ENCODE measurements at places on chromosomes 4 and X.

- DNase-seq, result no peak
These were observed 1310.3 kb downstream of the RPA4 start for GRCh38 chrX:98194036-98194435.

DNA sequence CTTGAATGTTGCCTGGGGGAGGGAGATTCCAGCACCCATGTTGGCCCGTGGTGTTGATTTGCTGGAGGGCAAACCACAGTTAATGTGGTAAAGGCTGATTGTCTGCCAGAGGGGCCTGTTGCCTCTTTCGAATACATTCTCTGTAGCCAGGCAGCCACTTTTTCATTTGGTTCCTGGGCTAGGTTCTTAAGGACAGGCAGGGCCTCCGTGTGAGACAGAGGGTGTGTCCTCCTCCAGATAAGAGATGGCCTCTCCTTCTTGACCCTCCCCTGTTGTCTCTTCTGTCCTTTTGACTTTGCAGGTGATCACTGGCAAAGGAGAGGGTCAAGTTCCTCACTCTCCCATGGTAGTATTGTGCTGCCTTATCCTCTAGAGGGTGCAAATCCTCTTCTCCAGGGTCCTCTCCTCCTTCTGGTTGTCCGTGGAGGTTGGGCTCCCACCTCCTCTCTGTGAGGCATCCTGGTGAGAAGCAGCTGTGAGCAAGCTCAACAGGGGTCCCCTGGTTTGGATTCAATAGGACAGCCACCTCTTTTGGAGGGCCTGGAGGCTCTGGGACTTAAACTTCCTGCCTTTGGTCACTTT lies 44.9 kb downstream of the ZNF182 start:
- no peak for DNase-seq

- DNase-seq, result no peak
These were observed 414.1 kb downstream of the CENPC start for GRCh38 chr4:67131224-67131623.

DNA sequence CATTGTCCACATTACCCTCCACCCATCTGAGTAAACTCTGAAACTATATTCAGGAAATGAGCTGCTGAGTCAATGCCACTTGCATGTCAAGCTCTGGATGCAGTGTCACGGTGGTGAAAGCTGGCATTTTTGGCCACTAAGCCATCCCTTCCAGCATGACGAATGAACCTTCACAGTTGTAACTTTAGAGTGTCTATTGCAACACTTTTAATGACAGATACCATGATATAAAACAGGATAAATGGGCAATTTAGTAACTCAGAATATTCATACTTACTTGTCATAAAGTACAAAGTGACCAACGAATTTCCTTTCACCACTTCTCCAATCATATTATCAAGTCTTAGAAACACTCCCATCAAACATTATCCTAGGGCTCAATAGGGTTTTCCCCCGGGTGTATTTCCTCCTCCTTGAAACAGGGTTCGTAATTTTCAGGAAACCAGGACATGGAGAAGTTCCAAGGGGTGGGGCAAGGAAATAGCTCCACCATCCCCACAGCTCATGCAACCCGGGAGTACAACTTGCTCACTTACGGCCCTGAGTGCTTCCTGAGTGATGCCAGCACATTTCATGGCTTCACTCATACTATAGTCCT lies 73.1 kb downstream of the MTHFD2L start:
- no peak for DNase-seq

DNA sequence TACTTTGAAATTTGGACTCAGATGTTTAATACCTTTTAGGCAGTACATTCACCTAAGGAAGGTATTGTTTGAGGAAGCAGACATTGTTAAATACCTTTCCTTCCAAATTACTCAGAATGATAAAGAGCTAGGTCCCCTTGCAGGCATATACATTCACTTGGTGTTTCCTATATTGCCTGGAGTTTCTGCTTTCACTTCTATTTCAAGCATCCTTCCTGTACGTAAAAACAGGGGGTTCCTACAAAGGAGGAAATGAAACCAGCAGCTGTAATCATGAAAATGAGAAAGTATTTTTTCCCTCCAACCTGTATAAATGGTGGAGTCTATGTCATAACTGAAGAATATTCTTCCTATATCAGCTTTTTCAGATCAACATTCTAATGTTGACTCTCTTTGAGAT lies 90.4 kb upstream of the RASGEF1B start:
- no peak for DNase-seq

GRCh38 chr4:79395841-79396240 lies 12.2 kb downstream of the GK2 start:
- DNase-seq, result no peak

- DNase-seq, result no peak
These were observed 317.5 kb upstream of the GRIA3 start for GRCh38 chrX:122866532-122866931.

- DNase-seq, result no peak
These were observed 325.1 kb upstream of the IGFBP7 start for GRCh38 chr4:57435300-57435699.

DNA sequence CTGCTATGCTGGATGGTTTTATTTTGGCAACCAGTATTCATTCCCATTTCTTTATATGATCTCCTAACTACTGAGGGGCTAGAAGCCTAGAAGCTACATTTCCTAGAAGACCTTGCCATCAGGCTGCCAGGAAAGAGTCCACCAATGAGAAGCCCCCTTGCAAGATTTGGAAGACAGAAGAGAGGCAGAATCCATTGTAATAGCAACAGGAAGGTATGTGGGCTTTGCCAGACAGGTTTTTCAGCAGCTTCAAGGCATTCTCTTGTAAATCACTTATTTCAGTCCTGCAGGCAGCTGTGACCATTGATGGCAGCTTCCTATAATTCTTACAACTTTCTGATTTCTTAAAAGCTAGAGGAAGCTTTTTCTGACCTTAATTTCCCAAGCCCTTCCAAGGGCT lies 148.3 kb upstream of the NHS start:
- DNase-seq, result no peak

- DNase-seq, result no peak
These were observed 28.3 kb upstream of the CFAP299 start for GRCh38 chr4:80307183-80307735.

DNA sequence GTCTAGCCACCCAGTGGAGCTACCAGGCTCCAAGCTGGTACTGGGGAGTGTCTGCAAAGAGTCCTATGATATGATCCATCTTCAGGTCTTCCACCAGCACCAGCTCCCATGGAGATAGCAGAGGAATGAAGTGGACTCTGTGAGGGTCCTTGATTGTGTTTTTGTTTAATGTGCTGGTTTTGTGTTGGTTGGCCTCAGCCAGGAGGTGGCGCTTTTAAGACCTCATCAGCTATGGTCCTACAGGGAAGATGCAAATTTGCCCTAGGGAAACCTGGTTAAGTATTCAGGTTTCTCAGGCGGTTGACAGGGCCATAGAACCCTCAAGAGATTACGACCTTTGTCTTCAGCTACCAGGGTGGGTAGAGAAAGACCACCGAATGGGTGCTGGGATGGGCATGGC lies 1141.1 kb downstream of the STIM2 start:
- DNase-seq, result no peak

- no peak for DNase-seq
These were observed 434.8 kb upstream of the CT83 start for GRCh38 chrX:116897526-116897925.

- no peak for DNase-seq
These were observed 614.6 kb downstream of the PCDH19 start for GRCh38 chrX:99795495-99795894.

- no peak for DNase-seq
These were observed 22.1 kb downstream of the DGKK start for GRCh38 chrX:50448565-50448964.

- no peak for DNase-seq
These were observed 35.8 kb downstream of the LRP2BP start for GRCh38 chr4:185359767-185360446.

GRCh38 chr4:167114416-167114971 lies 119.8 kb downstream of the SPOCK3 start:
- DNase-seq, result no peak

DNA sequence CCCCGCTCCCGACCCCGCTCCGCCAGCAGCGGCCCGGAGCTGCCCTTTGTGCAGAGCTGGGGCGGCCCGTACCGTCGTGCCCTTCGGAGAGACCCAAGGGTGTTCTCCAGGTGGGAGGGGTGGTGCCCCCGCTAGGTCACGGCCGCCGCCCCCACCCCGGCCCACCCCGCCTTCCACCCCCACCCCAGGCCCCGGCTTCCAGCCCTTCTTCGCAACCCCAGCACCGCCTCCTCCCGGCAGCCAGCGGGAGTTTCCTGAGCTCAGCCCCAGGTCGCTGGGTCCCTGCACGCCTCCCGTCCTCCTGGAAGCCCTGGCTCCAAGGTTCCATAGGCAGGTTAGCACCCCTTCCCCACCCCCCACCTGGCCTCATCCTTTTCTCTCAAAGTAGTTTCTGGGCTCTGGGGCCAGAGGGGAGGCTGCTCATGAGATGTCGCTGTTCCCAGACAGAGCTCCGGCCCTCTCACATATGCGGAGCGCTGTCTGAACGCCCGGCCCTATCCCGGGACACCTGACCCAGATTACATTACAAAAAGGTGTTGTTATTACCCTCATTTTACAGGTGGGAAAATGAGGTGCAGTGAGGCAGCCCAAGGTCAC lies 25.2 kb upstream of the FGFR3 start:
- peak; percentile 15 for DNase-seq

DNA sequence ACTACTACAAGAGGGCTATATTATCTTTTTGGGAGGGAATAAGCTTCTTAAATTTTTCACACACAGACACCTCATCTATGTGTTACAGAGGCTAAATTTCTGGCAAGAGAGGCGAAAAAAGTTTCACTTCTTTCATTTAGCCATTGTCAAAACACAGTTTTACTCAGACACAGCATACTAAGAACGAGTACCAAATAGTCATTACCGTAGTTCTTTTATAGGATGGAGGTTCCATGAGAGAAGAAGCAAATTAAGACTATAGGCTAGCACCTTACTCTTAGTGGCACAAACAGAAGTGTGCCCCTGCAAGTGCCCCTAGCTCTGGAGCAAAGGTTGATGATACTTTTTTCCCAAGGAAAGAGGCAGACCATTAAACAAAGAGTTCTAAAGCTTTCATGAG lies 26.2 kb downstream of the UGT2B7 start:
- DNase-seq, result no peak

DNA sequence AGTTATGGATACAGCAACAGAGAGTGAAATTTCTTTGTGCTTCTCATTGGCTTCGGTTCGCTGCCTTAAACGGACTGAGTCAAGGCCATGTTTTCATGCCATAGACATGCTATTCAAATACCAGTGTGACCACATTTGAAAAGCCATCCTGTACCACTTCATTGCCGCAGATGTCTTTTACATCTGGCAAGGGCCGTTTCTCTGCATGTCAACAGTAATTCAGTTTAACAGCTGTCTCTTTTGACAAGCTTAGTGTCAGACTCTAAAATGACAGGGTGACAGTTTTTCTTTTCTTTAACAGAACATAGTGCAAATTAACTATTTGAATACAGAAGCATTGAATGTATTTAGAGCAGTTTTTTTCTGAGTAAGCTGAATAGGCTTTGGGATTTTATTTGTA lies 362.2 kb upstream of the POU3F4 start:
- DNase-seq, result no peak

DNA sequence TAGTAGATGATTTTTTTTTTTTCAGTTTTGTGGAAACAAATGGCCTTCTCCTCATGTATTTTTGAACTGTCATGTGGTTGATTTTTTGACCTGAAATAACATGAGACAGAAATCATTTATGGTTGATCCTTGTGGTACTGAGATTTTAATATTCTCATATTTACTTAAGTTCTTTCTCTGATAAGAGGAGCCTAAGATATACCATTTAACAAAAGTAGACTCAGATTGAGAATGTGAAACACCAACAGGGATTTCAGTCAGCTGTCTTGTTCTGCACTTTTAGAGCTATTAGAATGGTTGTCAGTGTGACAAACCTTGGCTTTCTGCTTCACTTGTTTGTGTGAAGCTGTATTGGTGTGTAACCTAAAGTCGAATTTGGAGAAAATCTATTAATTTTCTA lies 575.7 kb downstream of the SPOCK3 start:
- no peak for DNase-seq

DNA sequence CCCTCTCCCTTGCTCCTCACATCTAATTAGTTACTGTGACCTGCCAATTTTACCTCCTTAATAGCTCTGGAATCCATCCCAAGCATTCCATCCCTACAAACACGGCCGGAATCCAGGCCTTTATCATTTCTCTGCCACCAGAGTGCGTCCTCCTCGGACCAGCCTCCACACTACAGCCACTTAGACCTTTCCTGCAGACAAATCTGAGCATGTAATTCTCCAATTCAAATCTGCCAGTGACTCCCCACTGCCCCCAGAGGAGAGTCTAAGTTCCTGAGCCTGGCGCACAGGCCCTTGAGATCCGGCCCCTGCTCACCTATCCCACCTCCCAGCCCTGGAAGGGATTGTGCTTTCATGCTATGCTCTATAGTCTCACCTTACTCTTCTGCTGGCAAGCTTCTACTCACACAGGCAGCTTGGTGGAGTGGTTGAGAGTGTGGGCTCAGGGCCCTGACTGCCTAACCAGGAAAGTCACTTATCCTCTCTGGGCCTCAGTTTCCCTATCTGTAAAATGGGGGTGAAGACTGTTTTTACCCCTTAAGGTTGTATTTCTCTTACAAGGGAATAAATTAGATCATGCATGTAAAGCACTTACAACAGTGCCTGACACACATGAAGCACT lies 31.2 kb downstream of the PJA1 start:
- no peak for DNase-seq

- DNase-seq, result no peak
These were observed 33.0 kb downstream of the GYPB start for GRCh38 chr4:143986180-143986579.

GRCh38 chr4:7642741-7643458 lies 208.2 kb upstream of the PSAPL1 start:
- no peak for DNase-seq

DNA sequence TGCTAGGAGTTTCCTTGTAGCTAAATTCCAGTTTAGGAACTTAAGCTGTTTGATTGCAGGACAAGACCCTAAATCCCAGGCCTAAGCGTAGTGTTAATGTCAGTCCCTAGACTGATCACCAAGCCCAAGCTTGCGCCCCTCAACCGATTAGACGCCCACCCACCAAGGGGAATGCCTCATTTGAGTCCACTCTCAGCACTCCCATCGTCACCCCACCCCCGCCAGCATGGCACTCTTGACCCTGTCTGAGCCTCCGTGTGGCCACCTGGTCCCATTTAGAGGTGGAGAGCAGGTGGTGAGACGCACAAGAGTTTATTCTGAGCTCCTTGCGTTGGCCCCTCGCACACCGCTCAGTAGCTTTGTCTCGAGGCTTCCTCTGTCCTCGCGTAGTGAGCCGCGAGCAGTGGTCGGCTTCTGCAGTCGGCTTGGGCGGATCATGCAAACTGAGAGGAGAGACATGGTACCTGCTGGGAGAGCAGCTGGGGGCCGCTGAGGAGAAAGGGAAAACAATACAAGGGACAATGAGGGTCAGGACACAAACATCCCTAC lies 48.5 kb upstream of the ZNF157 start:
- no peak for DNase-seq

- DNase-seq, result no peak
These were observed 257.8 kb downstream of the FBXW7 start for GRCh38 chr4:152278172-152278504.

GRCh38 chrX:79081895-79082512 lies 62.5 kb upstream of the GPR174 start:
- DNase-seq, result peak; percentile 27

- no peak for DNase-seq
These were observed 49.2 kb upstream of the HDAC8 start for GRCh38 chrX:72621625-72622485.

Data from activated gamma-delta T cell treated with Interleukin-2 at 50 U/mL for 16 hours (primary cell).